ENCODE measurements at places on chromosomes 5 and 9.

DNA sequence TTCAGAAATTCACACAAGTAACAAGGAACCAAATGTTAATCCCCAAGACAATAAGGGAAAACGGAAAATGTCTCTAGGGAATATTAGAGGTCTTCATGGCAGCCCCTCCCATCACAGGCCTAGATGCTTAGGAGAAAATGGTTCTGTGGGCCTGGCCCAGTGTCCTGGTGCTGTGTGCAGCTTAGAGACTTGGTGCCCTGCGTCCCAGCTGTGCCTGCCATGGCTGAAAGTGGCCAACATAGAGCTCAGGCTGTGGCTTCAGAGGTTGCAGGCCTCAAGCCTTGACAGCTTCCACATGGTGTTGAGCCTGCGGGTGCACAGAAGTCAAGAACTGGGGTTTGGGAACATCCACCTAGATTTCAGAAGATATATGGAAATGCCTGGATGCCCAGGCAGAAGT lies 942.3 kb downstream of the PTPRD start:
- no peak for DNase-seq

- no peak for DNase-seq
Measured at GRCh38 chr5:69374911-69375446, 5.4 kb downstream of the RAD17 start.

DNA sequence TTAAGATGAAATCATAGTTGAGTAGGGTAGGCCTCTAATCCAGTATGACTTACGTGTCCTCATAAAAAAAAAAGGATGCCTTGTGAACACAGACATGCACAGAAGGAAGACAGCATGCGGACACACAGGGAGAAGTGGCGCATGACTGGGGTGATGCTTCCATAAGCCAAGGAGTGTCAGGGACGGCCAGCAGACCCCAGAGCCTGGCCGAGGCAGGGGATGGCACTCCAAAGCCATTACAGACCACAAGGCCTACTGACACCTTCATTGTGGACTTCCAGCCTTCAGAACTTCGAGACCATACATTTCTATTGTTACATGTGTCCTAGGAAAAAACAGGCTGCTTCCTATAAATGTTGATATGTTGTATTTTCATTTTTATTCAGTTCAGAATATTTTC lies 19.9 kb downstream of the EHMT1 start:
- no peak for DNase-seq

DNA sequence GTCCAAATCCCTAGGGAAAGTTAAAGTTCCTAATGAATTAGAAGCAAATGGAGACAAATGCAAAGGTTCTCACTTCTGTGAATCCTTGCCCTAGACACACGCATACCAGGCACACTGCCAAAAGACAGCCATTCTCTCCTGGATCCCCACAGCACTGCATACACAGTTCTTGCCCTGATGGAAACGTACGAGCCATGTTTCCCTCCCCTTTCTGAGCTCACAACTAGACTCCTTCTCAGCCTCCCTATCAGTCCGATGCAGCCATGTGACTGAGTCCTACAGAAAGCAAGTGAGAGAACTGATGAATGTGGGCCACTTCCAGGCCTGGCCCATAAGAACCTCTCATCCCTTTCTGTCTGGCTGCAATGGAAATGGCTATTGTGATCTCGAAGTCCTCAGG lies 92.0 kb downstream of the ZNF608 start:
- DNase-seq: peak; percentile 25

DNA sequence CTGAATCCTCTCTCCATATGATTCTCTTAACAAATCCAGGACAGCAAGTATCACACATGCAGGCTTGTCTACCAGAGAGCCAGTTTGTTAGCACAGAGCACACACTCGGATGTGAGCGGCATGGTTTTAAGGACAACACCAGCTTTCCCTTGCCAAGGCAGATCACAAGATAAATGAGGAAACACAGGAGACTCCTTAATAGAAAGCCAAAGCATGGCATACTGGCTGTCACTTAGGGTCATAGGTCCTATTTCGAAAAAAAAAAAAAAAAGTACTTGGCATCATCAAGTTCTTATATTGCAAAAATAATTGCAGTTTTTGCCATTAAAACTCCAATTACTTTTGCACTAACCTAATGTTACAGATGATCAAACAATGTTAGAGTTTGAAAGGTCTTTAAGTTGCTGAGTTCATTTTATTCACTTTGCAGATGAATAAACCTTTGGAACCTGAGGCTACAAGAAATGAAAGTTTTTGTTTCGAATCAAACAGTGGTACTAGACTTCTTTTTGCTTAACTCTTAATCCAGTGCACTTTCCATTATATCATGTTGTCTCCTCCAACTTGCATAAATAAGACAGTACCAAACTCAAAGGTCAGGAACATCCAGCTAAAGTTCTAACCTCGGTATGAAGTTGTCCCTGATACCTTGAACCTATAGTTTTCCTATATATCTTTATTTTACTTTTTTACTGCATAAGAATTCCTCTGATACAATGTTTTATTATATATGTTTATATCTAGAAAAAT lies 138.5 kb downstream of the MPDZ start:
- peak; percentile 30 for DNase-seq

GRCh38 chr5:141413540-141414069 lies 818 bp downstream of the PCDHGA10 start:
- no peak for DNase-seq

- DNase-seq: no peak
Measured at GRCh38 chr9:77017505-77017894, 2.0 kb upstream of the FOXB2 start.
